ENCODE measurements at places on chromosomes 4 and X.
A peak's percentile ranks its signal among the peaks of the same experiment; 100 is the strongest.

GRCh38 chr4:168893807-168894206, 116.2 kb downstream of the CBR4 start:
- no peak for DNase-seq

DNA sequence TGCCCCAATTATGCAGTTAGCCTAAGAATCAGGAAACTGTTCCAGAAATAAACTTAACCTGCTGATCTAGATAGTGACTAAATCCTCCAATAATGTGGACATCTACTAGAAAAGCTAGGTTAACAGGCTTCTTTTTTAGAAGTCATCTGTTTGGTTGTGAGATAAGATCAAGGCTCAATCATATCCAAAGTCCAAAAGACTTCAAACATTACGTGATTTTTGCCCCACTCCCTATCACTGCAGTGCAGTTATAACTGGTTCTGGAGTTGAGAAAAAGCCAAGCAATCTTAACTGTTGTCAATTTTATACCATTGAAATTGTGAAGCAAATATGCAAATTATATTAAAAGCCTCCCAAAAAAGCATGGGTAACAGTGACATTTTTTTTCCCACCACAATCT, 781.4 kb downstream of the KLHL13 start:
- no peak for DNase-seq

DNA sequence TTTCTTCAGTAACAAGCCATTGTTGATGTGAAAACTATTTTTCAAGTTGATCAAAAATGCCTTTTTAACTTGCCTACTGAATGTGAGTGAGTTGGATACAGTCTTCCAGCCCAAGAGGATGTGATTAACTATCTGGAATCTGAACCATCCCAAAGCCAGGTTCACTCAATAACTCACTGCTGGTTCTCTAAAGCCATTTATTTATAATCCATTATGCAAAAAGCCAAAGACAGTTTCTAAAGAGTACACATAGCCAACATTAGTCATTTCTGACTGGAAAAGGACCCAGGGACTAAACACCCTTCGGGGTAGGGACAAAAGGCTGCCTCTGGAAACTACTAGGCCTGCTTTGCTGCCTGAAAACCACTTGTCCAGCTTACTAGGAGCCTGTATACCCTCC, 109.6 kb downstream of the SHROOM4 start:
- DNase-seq = no peak

DNA sequence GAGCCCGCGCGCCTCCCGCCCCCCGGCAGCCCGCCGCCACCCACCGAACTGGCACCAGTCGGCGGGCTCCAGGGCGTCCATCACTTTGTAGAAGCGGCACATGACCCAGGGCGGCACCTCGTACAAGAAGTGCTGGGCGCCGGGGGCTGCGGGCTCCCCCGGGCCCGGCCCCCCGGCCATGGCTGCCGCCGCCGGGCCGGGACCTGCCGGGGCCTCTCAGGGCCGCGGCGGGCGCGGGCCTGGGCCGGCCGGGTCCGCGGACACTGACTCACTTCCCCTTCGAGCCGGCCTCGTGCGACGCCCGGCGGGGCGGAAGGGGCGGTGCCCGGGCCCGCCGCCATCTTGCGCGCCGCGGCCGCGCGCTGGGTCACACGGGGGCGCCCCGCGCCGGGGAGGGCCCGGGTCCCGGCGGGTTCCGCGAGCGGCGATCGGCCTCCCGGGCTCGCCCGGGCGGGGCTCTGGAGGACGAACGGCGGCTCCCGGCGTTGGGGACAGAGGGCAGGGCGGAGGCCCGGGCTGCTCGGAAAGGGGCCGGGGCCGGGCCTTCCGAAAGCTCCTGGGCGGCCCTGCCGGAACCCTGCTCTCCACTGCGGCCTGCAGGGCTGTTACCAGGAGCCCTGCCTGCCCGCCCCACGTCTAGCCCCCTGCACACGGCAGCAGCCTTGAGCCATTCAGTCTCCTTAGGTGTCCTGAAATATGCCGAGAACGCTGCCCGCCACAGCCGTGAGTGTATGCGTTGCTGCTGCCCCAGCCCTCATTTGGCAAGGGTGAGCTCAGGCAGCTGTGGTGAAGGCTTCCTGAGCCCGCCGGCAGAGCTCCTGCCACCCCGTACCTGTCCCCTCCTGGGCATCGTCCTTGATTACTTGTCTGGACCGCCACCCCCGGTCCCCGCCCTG, at the start of gene IRAK1:
TSS of gene IRAK1 (minus strand) at position 270 of the 896 bp plus-strand sequence. CDS start at position 180, 90 bp downstream.
- peak; percentile 73 for DNase-seq

DNA sequence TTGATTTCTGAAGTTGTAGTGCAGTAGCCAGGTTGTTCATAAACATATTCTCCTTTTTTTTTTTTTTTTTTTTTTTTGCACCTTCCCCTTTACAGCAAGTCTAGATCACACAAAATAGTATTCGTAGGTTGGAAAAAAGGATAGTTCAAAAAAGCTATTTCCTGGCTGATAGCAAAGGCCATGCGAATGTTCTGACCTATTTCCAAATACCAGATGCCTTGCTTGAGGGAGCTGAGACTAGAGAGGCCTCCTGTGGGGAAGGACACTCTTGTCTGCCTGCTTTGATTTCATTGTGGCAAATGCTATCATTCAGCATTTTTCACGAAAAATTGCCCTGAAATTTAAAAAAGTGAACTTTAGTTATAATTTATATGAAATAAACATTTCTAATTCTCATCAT, 111.4 kb downstream of the MAD2L1 start:
- no peak for DNase-seq

DNA sequence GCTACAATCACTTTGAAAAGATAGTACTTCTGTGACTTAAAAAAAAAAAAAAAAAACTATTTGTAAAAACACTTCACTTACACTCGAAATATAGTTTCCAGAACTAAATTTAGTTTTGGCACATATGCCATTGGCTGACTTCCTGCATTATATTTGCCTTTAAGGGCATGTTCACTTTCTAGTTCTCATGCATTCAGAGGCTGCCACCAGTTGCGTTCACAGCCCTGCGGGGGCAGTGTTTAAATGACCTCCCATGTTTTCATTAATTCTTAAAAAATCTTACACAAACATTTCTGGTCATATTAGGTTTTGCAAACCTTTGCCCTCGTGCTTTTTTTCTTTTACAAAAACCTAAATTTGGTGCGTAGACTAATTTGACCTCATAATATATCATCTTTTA, 12.4 kb upstream of the ARHGAP6 start:
- no peak for DNase-seq

GRCh38 chr4:82842593-82842992, 44.0 kb upstream of the SCD5 start:
- no peak for DNase-seq

- DNase-seq = no peak
These were observed 61.2 kb downstream of the SH3BGRL start for GRCh38 chrX:81263059-81263458.

DNA sequence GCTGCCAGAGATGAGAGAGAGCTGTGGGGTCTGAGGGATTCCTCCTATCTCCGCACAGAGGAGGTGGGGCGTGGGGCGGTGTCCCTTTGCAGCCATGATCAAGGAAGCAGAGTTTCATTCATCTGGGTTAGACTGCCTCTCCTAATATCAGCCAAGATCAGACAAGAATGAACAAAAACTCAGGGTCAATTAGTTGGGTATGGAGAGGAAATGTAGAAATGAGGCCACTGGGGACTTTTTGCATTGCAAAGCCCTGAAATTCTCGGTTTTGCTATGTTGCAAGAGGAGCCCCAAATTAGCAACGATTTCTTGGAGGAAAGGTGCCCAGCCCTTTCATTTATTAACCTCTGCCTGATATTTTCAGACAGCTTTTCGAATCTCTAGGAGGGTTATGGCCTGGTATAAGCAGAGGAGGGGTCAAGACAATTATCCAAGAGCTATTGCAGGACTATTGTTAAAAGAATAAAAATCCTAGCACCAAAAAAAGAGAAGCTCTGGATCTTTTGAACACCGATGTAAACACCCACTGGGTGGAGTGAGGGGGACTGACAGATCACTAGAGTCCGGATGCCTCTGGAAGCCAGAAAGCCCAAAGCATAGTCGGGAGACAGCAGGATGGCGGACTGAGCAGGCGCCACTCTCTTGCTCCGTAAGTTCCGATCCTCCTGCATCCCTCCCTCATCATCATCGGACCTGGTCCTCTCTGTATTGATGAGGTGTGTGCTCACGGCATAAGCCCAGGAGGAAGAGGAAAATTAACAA, 34.4 kb upstream of the ACSL1 start:
- peak; percentile 50 for DNase-seq

GRCh38 chrX:143581240-143581639, 54.7 kb downstream of the SLITRK4 start:
- no peak for DNase-seq

GRCh38 chr4:40675166-40675565, 45.5 kb upstream of the RBM47 start:
- DNase-seq = no peak

- DNase-seq = peak; percentile 90
These were observed 11.7 kb downstream of the RPL9 start for GRCh38 chr4:39446842-39447573.

DNA sequence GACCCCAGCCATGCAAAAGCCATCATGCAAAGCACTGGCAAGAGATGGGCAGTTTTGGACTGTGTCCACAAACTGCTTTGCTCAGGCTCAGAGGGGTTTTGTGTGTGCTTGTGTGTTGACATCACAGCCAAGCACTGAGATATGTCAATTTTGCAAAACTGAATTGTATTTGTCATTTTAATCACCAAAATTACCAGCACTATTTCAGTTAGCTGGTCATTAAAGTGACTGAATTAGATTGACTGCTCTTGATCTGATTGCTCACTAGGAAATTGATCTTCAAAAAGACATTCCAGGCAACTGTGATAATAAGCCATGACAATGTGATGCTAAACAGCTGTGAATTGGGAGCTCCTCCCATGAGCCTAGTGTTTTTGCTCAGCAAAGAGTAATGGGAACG, 337.3 kb upstream of the GNPDA2 start:
- DNase-seq = no peak

DNA sequence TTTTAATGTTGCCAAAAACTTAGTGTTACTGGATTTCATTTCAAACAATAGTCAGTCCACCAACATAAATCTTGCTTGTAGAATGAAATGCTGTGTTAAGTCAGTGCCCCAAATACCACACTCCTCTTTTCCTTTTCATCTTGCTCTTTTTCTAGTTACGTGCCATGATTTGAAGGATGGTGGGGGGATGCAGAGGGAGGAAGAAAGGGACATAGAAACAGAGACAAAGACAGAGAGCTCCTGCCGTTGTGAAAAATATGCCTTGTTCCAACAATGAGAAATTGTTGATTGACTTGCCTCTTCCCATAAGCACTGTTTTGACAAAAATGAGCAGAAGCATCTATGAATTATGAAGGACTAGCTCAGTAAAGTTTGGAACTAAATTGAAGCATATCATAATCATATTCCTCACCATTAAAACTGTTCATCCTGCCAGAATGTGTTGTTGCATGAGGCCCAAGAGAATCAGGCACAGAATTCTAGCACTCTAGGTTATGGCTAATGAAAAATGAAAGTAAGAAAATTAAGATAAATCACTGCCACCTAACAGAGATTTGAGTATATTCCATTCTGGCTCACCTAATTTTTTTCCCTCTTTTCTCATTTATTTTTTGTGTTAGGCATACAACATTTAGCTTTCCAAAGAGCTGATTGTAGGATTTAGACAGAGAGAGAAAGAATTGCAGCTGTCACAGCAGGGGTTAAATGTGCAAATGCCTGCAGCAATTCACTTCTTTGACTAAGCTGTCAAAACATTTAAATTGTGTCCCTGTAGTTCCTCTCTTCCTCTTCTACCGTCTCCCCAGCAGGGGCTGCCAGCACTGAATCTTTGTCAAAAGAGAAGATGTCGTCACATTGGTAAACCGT, 111.6 kb upstream of the PTPN13 start:
- DNase-seq = no peak

DNA sequence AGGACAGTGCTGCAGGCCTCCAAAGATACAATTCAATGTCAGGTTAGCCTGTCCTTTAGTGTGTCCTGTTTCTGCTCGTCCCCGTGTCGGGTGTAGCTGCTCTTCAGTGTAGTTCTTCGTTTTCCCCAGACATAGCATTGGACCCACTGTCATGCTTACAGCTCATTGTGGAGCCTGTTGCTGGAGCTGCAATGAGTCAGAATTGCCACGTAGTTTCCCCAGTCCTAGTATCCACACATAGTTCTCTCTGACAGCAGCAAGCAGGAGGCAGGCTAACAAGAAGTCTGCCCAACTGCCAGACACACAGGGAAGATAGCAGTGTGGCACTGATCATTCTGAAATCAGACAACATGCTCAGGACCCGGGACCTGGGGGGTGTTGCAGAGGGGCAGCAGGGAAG, 49.2 kb downstream of the MOSPD2 start:
- DNase-seq = no peak

GRCh38 chr4:27861802-27862201, 1001.2 kb downstream of the STIM2 start:
- no peak for DNase-seq

DNA sequence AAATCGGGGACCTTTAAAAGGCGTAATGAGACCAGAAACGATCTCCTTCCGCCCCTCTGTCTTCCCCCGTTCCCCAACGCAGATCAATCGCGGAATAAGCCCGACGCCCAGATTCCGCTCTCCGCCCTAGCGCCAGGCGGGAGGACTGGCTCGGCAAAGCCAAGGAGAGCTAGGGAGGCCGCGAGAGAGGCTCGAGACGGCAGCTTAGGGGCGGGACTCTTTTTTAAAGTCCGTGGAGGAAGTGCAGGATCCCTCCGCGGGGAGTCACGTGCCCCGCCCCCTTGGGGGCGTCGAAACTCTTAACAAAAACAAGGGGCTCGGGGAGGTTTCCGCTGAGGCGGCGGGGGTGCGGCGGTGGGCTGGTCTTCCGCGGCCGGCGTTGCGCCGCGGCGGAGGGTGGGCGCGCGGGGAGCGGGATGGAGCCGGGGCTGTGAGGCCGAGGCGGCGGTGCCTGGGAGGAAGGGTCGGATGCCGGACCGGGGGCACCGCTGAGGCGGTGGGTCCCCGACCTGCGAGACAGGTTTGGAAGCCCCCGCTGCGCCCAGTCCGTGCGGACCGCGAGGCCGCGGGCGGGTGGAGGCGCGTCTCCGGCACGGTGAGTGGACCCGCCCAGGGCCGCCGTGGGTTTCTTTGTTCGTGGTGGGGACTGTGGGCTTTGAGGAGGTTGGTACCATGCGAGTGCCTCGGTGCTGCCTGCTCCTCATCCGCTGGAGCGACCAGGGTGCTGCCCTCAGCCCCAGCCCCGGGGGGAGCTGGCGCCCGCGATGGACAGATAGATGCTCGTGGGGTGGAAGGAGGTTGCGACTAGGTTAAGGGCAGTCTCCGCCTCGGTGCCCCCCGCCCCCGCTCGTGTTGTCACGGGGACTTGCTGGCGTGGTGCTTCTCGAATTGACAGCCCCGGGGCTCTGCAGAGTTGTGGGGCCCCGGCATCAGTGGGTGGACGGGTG, at the start of gene CCNG2:
TSS of gene CCNG2 (plus strand) at position 296 of the 947 bp plus-strand sequence. CDS start 1,326 bp downstream, outside the sequence.
- peak; percentile 96 for DNase-seq
